ENCODE measurements at places on chromosomes 6 and 20.

DNA sequence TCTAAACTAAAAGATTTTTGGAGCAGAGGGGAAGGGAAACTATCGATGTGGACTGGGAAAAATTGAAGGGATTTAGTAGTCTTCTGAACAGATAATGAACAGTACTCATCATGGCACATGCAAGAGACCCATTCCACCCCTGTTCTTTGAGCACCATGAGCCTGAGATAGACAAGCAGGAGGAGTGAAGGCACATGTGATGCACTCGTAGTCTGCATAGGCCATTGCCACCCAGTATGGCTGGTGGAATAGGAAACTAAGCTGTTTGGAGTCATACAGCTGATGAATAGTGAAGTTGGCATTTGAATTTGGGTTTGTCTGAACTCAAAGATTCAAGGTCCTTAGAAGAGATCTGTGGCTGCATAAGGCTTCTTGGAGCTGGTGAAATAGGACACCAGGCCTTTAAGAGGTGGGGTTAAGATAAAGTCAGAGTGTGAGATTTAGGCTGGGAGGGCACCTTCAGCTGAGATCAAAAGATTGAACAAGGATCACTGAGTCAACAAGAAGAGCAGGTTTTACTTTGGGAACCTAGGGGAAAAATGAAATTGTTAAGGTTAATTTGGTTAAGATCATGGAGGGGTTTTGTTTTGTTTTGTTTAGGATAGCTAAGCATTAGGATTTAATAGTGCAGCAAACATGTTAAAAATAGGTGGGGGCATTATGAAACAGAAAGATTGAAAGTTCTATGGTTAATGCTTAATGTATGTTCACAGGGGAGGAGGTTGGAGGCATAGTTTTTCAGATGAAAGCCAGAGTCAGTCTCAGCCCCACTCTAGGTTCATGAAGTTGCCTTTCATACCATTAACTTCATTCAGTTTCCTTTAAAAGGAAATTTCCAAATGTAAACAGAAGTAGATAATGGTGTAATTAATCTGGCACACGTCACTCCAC lies 148.8 kb downstream of the ARID1B start:
- DNase-seq, result no peak

DNA sequence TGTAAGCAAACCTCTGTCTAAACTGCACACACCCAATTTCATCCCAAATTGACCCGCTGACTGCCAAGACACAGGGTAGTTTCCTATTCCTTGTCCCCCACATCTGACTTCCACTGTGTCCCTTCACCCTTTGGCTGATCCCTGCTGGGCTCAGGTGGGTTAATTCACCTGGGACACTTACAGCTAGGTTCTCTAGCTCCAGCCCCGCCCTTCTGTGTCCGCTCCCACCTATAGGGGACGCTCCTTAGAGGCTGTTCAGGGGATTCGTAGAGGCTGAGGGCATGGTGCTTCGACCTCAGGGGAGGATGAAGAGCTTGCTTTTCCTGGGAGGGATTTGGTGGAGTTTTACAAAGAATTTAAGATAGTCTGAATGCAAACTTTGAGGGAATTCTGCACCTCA lies 4.0 kb upstream of the CD93 start:
- DNase-seq, result no peak

DNA sequence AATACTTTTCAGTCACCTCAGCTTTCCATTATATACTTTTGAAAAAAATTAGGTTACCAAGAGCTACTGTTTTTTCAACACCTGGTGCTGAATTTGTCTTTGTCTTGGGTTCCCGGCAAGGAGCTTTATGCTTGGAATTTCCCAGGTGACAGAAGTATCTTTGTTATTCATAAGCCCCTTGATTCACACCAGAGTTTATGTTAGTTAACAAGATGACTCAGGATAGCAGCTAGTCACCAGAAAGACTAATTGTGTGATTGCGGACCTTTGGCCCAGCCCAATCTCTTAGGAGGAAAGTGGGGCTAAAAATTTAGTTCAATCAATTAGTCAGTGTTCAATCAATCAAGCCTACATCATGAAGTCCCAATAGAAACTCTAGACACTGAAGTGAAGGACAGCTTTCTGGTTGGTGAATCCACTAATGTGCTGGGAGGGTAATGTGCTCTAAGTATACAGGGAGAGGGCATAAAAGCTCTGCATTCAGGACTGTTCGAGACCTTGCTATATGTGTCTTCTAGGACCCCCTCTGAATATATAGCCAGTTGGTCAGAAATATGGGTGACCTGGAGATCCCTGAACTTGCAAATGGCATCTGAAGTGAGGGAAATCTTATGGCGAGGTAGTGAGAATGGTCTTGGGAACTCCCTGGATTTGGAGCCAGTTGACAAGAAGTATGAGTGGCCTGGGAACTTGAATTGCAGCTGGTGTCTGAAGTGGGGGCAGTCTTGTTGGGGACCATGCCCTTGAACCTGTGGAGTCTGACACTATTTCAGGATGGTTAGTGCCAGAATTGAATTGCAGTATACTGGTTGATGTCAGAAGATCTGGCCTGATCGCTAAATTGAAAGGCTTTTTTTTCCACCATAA lies 16.2 kb downstream of the TMEM30A start:
- no peak for DNase-seq

DNA sequence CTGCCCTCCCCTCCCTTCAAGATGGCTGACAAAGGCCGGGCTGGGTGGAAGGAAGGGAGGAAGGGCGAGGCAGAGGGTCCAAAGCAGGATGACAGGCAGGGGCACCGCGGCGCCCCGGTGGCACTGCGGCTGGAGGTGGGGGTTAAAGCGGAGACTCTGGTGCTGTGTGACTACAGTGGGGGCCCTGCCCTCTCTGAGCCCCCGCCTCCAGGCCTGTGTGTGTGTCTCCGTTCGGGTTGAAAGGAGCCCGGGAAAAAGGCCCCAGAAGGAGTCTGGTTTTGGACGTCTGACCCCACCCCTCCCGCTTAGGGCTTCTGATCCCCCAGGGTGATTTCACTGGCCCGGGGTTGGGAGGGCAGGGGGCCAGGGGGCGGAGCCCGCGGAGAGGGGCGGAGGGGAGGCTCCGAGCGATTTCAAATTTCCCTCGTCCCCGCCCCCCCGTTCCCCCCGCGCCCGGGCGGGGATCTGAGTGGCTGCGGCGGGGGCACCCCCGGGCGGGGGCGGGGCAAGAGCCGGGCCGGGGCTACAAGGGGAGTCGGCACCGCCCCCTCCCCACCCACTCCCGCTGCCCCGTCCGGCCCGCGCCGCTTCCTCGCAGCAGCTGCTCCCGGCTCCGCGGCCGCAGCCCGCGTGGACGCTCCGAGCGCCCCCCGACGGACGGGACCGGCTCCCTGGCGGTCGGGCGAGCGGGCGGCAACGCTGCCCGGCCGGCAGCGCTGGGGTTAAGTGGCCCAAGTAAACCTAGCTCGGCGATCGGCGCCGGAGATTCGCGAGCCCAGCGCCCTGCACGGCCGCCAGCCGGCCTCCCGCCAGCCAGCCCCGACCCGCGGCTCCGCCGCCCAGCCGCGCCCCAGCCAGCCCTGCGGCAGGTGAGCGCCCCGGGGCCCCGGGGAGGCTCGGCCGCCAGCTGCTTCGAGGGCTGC lies at the start of gene DNMT3B:
Gene DNMT3B (plus strand): TSS at position 555 of the 923 bp plus-strand sequence. CDS start 17,939 bp downstream, outside the sequence.
- no peak for DNase-seq

DNA sequence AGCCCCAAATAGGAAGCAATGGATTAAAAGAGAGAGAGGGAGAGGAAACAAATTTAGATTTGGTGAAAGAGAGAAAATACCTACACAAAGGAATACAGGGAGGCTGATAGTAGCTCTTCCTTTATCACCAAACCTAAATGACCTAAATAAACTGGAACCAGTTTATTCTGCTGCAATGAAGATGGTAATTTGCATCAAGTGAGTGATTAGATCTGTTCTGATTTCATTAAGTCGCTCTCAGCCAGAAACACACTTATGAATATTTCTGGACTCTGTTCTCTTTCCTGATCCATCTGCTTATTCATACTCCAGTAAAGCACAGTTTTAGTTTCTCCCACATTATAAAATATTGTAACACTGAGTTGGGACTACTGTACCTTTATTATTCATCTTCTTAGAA lies 83.4 kb upstream of the BMP5 start:
- DNase-seq, result no peak

- no peak for DNase-seq
Measured at GRCh38 chr6:125841356-125842090, 50.8 kb downstream of the NCOA7 start.

- DNase-seq, result no peak
Measured at GRCh38 chr20:23823111-23823510, 3.4 kb downstream of the CST2 start.

- DNase-seq, result peak; percentile 86
Measured at GRCh38 chr6:80454197-80454596, 347.7 kb downstream of the BCKDHB start.

DNA sequence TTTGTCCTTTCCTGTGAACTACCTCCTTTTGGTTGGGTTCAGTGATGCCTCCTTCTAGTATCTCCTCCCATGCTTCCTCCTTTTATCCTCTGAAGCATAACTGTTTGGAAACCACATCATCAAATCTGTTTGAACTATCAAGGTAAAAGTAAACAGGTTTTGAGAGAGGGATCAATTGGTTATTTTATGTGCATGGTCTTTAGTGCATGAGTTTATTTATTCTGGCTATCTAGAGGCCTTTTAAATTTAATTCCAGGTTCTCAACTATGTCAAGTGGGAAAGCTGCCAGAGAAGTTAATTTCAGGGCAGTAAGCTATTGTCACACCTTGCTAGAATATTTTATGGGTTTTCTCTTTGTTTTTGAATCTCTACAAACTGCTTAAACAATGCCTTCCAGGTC lies 54.1 kb downstream of the WASF1 start:
- no peak for DNase-seq

GRCh38 chr6:149318581-149319286 lies 1.2 kb downstream of the TAB2 start:
- DNase-seq, result no peak

- DNase-seq, result no peak
Measured at GRCh38 chr6:157046776-157047175, 269.6 kb downstream of the ARID1B start.

- DNase-seq, result no peak
Measured at GRCh38 chr6:97885828-97886227, 602.8 kb upstream of the MMS22L start.

DNA sequence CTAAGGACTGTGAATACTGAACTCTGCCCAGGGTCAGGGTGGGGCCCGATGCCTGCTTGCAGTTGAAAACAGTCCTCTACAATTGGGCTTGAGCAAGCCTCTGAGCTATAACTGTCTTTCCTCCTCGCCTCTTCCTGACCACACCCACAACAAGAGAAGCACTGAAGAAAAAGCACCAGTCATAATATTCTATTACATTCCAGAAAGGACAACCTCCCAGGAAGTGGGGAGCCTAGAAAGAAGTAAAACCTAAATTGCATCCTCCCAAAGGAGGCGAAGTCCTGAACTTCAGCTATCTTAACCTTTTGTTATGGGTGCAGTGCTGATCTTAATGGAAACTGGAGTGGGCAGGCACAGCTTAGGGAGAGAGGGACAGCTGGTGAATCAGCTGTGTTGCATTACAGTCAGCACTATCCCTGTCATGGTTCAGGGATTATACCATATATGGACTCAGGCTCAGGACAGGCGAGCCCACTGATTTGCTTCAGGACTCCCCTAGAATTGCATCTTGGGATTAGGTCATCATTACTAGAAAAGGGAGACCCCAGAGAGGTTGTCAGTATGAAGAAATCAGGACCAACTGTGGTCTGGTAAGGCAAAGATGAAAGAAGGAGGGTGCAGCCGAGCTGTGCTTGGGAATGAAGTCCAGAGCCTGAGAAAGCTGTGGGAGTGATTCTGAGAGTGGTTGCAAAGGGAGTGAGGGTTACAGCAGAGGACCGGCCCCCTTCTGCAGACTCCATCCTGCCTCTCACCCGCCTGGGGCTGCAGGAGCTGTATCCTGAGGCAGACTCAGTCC lies 18.3 kb upstream of the TRAM2 start:
- DNase-seq, result no peak

DNA sequence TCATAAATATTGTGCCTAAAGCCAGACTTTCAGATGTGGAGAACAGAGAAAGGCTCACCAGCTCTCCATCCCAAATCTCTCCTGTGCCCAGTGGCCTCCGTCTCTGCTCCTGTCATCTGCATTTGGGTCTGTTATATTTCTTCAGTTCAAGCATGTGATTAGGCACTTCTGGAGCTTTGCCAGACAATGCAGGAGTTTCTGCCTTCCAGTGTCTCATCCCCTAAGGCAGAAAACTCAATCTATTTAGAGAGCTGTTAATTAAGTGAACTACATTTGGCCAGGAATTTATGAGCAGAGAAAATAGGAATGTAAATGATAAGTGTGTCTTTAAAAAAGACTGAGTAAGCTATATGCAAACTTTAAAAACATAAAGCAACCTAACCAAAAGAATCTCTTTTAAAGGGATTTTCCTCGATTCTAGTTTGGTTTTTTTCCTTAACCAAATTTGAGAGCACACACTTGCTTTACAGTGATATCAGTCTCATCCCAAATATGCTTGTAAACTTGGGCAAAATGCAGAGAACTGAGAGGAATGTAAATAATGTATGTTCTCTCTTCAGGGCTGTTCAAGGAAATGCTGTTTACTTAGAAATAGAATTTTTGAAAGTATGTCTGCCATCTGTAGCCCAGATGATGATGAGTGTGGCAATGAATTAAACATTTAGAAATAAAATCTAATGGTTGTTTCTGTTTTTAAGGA lies 113.9 kb downstream of the ELOVL4 start:
- DNase-seq, result no peak

DNA sequence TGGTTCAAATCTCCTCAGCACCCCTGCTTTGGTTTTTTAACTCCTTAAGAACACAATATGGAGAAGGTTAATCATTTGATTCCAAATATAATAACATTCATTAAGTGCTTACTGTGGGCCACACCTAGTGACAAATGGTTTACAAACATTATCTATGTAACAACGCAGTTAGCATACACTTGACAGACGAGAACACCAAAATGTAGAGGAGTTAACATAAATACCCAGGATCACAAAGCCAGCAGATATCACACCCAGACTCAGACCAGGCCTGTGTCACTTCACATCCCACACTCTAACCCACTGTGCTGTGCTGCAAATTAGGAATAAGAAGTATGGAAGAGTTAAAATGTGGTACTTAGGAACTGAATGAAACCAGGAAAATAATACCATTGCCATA lies 82.9 kb downstream of the AGPAT4 start:
- DNase-seq, result no peak

DNA sequence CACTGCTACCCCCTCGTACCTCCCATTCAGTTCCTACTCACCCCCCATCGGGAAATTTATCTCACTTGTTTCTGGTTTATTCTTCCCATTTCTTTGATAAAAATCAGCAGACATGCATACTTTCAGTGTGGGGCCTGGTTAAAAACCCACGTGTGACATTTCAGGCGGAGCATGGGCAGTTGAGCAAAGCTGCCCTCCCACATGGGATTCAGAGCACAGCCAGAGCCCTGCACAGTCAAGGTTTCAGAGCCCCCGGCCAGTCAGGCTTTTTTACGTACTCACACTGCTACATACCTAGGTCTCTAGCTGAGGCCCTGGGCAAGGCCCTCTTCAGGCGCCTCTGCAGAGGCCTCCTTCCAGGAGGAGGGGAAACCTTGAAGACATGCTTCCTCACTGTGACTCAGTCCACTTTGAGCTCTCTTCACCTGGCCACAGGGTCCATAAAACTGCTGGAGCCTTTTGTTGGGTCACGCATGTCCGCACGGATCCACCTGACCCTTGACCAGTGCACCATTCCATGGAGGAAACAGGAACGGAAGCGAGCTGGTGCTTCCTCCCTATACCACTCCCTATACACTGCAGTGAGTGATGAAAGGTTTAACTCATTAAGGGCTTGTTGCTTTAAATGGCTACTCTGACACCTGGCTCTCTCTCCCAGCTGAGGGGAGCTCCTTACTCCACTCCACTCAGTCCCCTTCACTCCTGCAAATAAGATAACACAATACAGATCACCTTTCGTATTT lies 713.3 kb downstream of the PRKN start:
- DNase-seq, result no peak

Measured in AG09309 (cell line).